ENCODE measurements at places on chromosomes 2 and 18. TPM values are rescaled to one million over a fixed set of nuclear protein-coding genes. Genes with fewer than 3 reads are reported as not detected.

Gene RGPD4
- total RNA-seq: not detected

Gene SLC14A1
- 4.2 TPM for total RNA-seq

Gene ATP6V1C2
- total RNA-seq: not detected

Gene YPEL5
- total RNA-seq: 905 TPM

Gene TANC1
- total RNA-seq: 0.19 TPM

Gene NCKAP5
- not detected for total RNA-seq

Gene INO80D
- 50.9 TPM for total RNA-seq

Gene DSC3
- total RNA-seq: not detected

Gene ACTG2
- not detected for total RNA-seq

Gene SERPINB5
- not detected for total RNA-seq

Gene TRPM8
- not detected for total RNA-seq

Gene GPAT2
- 1.7 TPM for total RNA-seq

Gene COLEC11
- not detected for total RNA-seq

Gene LRRC30
- not detected for total RNA-seq

Gene PPP4R1
- 54.6 TPM for total RNA-seq

GRCh38 chr2:143248631-143249030, 119.4 kb downstream of the ARHGAP15 start:
- H3K27ac ChIP-seq: no peak overlapping the region
- H3K36me3 ChIP-seq: peaks cover 6% of the 10 kb centered on the region
- H3K27me3 ChIP-seq: no peaks in the 10 kb centered on the region
- H3K4me1 ChIP-seq: peaks cover 45% of the 10 kb centered on the region

DNA sequence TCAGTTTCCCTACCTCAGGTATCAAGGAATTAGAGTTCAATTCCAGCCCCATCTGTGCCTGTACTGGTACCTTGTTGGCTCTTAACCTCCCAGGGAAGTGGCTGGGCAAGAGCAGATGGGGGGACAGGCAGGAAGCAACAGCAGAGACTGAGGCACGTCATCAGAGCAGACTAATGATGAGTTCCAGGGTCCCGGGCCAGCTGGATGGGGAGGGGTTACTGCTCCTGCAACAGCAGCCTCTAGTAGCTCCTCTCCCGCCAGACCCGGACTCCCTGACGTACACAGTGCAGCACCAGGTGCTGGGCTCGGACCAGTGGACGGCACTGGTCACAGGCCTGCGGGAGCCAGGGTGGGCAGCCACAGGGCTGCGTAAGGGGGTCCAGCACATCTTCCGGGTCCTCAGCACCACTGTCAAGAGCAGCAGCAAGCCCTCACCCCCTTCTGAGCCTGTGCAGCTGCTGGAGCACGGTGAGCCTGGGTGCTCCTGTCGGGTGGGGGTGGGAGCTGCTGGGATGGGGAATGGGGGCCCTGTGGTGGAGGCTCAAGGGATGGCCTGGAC, 26.0 kb upstream of the GMPPA start:
- no peak overlapping the region for H3K27ac ChIP-seq
- no peaks in the 10 kb centered on the region for H3K27me3 ChIP-seq
- no peaks in the 10 kb centered on the region for H3K36me3 ChIP-seq
- H3K4me1 ChIP-seq: no peaks in the 10 kb centered on the region
- DNase-seq: no peak

- H3K4me1 ChIP-seq: no peaks in the 10 kb centered on the region
- H3K36me3 ChIP-seq: no peaks in the 10 kb centered on the region
- no peak overlapping the region for H3K4me3 ChIP-seq
- DNase-seq: no peak
- no peak overlapping the region for H3K27ac ChIP-seq
Observed at GRCh38 chr2:42767899-42768705, 4.2 kb upstream of the OXER1 start.

DNA sequence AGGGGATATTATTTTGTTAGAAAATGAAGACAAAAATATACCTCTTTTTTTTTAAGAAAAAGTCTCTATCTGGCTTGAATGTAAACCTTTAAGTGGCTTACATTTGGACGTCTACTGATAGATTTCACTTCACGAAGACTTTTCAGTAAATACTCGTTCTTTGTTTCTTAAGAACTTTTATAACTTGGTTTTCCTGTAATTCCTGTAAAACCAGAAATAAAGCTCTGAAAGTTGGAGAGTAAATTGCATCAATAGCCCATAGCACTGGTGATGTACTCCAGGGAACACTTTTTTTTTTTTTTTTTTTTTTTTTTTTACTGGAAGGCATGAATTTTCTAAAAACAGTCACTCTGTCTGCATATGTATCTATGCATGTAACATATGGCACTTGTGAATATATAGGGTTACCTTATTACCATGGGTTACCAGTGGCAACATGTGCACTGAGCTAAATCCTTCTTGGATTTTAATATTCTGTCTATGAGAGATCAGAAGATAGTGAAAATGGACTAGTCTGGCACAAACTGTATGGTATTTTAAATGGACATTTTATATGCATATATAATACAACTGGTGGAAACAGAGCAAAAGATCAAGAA, 309.2 kb upstream of the TCF4 start:
- no peaks in the 10 kb centered on the region for H3K36me3 ChIP-seq
- no peak overlapping the region for H3K4me3 ChIP-seq
- H3K27ac ChIP-seq: no peak overlapping the region
- no peaks in the 10 kb centered on the region for H3K27me3 ChIP-seq
- DNase-seq: no peak
- H3K4me1 ChIP-seq: no peaks in the 10 kb centered on the region

GRCh38 chr2:62657783-62658182, 47.7 kb upstream of the EHBP1 start:
- H3K4me3 ChIP-seq: no peak overlapping the region
- H3K4me1 ChIP-seq: no peaks in the 10 kb centered on the region
- no peaks in the 10 kb centered on the region for H3K36me3 ChIP-seq

- no peaks in the 10 kb centered on the region for H3K36me3 ChIP-seq
- H3K4me3 ChIP-seq: no peak overlapping the region
- no peaks in the 10 kb centered on the region for H3K27me3 ChIP-seq
- no peak overlapping the region for H3K27ac ChIP-seq
- no peak for DNase-seq
- no peaks in the 10 kb centered on the region for H3K4me1 ChIP-seq
Observed at GRCh38 chr2:217262911-217263310, 403.0 kb upstream of the TNP1 start.

GRCh38 chr18:39841482-39842365, 2113.3 kb upstream of the PIK3C3 start:
- H3K4me1 ChIP-seq: no peaks in the 10 kb centered on the region

- H3K27me3 ChIP-seq: no peaks in the 10 kb centered on the region
- H3K4me3 ChIP-seq: no peak overlapping the region
- no peaks in the 10 kb centered on the region for H3K36me3 ChIP-seq
- H3K27ac ChIP-seq: no peak overlapping the region
- H3K4me1 ChIP-seq: no peaks in the 10 kb centered on the region
Observed at GRCh38 chr18:9322744-9323143, 11.8 kb upstream of the TWSG1 start.

DNA sequence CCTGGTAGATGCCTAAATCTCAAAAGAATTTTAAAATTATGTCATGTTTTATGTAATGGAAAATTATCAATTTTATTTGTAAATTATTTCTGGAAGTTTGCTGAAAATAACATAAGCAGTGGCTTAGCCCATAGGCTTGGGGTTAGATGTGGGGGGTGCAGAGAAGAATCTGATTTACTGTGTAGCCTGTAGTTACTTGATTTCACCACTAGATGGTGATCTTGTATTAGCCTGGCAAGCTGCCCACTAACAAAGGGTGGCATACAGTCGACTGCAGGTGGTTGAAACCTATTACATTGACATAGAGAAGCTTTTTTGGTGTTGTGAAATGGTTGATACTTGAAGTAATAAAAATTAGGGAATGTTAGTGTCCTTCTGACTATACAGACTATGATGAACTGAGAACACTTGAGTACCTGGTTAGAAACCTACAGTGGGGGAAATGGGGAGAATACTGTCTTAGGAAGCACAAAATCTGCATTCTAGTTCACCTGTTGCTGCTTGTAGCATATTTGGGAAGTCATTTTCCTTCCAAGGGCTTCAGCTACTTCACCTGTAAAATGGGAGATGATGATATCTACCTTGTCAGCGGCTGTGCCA, 191.0 kb upstream of the LHCGR start:
- H3K27me3 ChIP-seq: no peaks in the 10 kb centered on the region
- no peaks in the 10 kb centered on the region for H3K4me1 ChIP-seq
- no peak overlapping the region for H3K4me3 ChIP-seq
- H3K27ac ChIP-seq: no peak overlapping the region
- H3K36me3 ChIP-seq: no peaks in the 10 kb centered on the region
- DNase-seq: peak; percentile 44

DNA sequence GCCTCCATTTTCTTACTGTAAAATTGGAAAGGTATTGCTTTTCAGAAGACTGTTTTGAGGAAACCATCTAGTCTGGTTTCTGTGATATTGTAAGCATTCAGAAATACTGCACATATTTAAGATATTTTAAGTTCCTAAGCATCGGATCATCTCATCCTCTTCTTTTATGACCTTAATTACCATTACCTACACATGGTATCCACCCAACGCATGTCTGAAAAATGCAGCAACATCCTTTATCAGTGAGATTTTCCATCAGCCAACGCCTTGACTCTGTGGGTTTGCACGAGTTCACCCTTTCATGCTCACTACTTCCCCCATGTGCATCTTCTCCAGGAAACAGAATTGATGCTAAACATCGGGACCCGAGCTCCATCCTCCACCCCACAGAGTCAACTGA, 84.3 kb downstream of the COL4A4 start:
- no peaks in the 10 kb centered on the region for H3K36me3 ChIP-seq
- H3K27ac ChIP-seq: no peak overlapping the region
- no peaks in the 10 kb centered on the region for H3K27me3 ChIP-seq
- DNase-seq: no peak

GRCh38 chr2:109582928-109583895, 30.6 kb downstream of the SEPTIN10 start:
- H3K36me3 ChIP-seq: no peaks in the 10 kb centered on the region
- no peaks in the 10 kb centered on the region for H3K4me1 ChIP-seq
- DNase-seq: no peak
- no peak overlapping the region for H3K4me3 ChIP-seq
- no peaks in the 10 kb centered on the region for H3K27me3 ChIP-seq

DNA sequence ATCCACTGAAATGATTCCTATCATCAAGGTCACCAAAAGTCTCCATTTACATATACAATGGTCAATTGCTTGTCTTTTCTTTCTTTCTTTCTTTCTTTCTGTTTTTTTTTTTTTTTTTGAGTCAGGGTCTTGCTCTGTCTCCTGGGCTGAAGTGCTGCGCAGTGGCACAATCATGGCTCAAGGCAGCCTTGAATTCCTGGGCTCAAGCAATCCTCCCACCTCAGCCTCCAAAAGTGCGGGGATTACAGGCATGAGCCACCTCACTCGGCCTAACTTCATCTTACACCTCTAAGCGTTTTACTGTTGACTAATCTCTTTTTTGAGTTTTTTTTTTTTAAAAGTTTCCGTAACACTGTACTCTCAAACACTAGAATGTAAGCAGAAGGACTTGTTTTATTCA, 867 bp downstream of the SF3B6 start:
- no peaks in the 10 kb centered on the region for H3K27me3 ChIP-seq
- H3K4me3 ChIP-seq: peak overlapping the region; percentile 97
- H3K36me3 ChIP-seq: peaks cover 3% of the 10 kb centered on the region
- peak overlapping the region; percentile 78 for H3K27ac ChIP-seq
- no peak for DNase-seq
- H3K4me1 ChIP-seq: peaks cover 13% of the 10 kb centered on the region

- no peak for DNase-seq
- H3K27me3 ChIP-seq: no peaks in the 10 kb centered on the region
- H3K4me3 ChIP-seq: no peak overlapping the region
- no peak overlapping the region for H3K27ac ChIP-seq
Observed at GRCh38 chr2:234597576-234597861, 100.6 kb upstream of the ARL4C start.

DNA sequence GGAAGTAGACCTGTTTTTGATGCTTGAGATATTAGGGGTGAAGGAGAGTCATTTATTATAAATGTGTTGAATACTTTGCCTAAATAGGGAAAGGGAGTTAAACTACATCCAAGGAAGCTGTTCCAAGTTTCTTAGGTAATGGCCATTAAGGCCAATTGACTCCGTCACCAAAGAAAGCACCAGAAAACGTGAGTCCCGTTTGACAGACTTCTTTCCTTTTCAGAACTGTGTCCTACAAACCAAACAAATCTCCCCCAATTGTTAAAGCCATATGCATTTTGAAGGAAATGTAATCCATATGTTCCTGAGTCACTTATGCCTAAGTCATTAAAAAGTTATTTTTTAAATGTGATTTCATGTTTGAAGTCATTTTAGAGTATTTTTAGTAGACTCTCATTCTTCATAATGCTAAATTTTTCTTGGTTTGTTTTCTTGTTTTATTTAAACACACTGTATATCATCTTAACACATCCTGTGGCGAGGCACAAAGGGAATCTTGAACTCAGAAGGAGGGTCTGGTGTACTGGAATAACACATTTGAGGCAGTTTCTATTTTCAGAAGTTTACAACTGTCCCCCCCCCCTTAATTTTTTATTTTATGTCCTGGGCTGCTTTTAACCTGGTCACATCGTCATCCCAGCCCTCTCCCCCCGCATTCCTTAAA, 133.7 kb downstream of the RHBDD1 start:
- H3K4me1 ChIP-seq: no peaks in the 10 kb centered on the region
- H3K4me3 ChIP-seq: no peak overlapping the region
- H3K36me3 ChIP-seq: no peaks in the 10 kb centered on the region

GRCh38 chr2:40230707-40231432, 221.0 kb downstream of the SLC8A1 start:
- no peaks in the 10 kb centered on the region for H3K36me3 ChIP-seq
- H3K4me1 ChIP-seq: no peaks in the 10 kb centered on the region
- no peaks in the 10 kb centered on the region for H3K27me3 ChIP-seq
- H3K27ac ChIP-seq: no peak overlapping the region

GRCh38 chr18:31646332-31647126, 37.9 kb downstream of the B4GALT6 start:
- no peaks in the 10 kb centered on the region for H3K4me1 ChIP-seq
- no peak for DNase-seq
- H3K4me3 ChIP-seq: no peak overlapping the region
- H3K27ac ChIP-seq: no peak overlapping the region

DNA sequence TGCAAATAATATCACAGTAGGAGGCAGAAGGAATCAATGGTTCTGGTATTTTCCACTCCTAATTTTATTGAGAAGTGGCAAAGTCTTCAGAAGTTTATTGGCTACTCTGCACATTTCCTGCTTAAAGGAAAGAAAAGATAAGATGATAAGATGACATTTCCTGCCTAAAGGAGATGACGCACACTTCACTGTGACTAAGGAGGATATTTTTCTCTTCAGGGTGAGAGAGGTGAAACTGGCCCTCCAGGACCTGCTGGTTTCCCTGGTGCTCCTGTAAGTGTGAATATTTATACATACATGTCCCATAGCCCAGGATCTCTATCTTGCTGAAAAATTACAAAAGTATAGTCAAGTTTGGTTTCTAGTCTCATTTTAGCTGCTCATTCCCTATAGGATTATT, 27.9 kb downstream of the COL3A1 start:
- no peaks in the 10 kb centered on the region for H3K36me3 ChIP-seq
- H3K4me3 ChIP-seq: no peak overlapping the region
- no peak overlapping the region for H3K27ac ChIP-seq
- DNase-seq: no peak
- no peaks in the 10 kb centered on the region for H3K27me3 ChIP-seq

- no peak for DNase-seq
- H3K36me3 ChIP-seq: no peaks in the 10 kb centered on the region
- H3K27me3 ChIP-seq: no peaks in the 10 kb centered on the region
Observed at GRCh38 chr18:23331091-23331920, 121.8 kb upstream of the RIOK3 start.

- no peak overlapping the region for H3K27ac ChIP-seq
- no peak for DNase-seq
- H3K27me3 ChIP-seq: no peaks in the 10 kb centered on the region
- no peaks in the 10 kb centered on the region for H3K36me3 ChIP-seq
- no peak overlapping the region for H3K4me3 ChIP-seq
- peaks cover 56% of the 10 kb centered on the region for H3K4me1 ChIP-seq
Observed at GRCh38 chr2:28360718-28361293, 31.9 kb upstream of the FOSL2 start.

- H3K27ac ChIP-seq: peak overlapping the region; percentile 66
- DNase-seq: peak; percentile 40
- peak overlapping the region; percentile 27 for H3K4me3 ChIP-seq
Observed at GRCh38 chr18:13279181-13280069, 60.9 kb downstream of the LDLRAD4 start.
